ENCODE measurements at places on chromosomes 1 and 21.

- DNase-seq = no peak
These were observed 928 bp downstream of the TLCD4 start for GRCh38 chr1:95118067-95118499.

- no peak for DNase-seq
These were observed 11.4 kb downstream of the GGPS1 start for GRCh38 chr1:235339746-235340145.

GRCh38 chr21:23475281-23476219, 2131.7 kb downstream of the MRPL39 start:
- DNase-seq = no peak

- DNase-seq = no peak
These were observed 613.3 kb downstream of the PLPP3 start for GRCh38 chr1:55965981-55966461.

- no peak for DNase-seq
These were observed 109.2 kb downstream of the TNNI3K start for GRCh38 chr1:74344387-74344786.

GRCh38 chr1:44254392-44254910, 41.2 kb downstream of the DMAP1 start:
- no peak for DNase-seq

DNA sequence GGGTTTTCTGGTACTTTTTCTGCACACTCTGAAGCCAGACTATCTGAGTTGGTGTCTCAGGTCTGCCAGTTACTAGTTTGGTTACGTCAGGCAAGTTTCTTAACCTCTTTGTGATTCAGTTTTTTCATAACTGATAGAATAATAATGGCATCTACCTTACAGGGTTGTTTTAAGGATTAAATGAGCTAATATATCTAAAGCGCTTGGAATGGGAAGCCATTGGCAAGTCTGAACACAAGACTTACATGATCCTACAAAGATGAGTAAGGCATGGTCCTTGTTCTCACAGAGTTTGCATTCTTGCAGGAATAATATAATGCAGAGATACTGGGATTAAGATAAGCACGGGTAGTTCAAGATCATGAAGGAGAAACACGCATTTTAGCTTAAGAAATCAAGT, 9.2 kb upstream of the DENND2D start:
- no peak for DNase-seq

DNA sequence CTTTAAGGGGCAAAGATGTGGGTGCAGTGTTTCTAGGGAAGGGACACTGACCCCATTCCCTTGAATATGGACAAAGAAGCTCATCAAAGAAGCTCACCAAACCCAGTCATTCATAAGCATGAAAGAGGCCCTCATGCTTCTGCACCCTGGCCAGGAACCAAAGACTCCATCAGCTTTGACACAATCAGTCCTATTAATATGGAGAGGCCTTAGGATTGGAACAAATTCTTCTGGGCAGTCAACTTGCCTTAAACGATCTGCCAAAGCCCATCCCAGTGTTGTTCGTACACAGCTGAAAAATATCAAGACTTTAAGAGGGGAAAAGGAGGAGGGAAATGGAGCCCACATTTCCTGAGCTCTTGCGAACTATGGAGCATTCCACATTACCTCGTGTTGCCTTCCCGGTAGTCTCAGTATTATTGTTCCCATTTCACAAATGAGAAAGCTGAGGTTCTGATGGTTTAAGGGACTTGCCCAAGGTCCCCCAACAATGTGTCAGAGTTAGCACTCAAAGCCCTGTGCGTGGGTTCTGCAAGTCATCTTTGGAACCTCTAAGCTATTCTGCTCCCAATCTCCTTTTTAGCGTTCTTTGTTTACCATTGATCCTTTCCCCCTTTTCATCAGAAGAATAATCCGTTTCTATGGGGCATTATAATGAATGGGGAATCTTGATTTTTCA, 161.9 kb downstream of the ZBTB18 start:
- no peak for DNase-seq

DNA sequence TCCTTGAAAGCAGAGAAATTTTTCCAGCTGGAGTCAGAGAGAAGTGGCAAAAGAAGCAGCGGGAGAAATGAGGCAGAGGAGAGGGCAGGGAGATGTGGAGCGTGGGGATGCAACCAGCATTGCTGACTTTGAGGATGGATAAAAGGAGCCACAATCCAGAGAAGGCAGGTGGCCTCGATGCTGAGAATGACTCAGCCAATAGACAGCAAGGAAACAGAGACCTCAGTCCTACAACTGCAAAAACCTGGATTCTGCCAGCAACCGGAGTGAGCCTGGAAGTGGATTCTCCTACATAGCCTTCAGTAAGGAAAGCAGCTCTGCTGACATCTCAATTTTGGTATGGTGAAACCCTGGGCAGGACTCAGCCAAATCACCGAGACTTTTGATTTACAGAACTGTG, 128.9 kb upstream of the ATP1B1 start:
- DNase-seq = no peak

- no peak for DNase-seq
These were observed 29.6 kb downstream of the CLCA1 start for GRCh38 chr1:86498281-86498680.

DNA sequence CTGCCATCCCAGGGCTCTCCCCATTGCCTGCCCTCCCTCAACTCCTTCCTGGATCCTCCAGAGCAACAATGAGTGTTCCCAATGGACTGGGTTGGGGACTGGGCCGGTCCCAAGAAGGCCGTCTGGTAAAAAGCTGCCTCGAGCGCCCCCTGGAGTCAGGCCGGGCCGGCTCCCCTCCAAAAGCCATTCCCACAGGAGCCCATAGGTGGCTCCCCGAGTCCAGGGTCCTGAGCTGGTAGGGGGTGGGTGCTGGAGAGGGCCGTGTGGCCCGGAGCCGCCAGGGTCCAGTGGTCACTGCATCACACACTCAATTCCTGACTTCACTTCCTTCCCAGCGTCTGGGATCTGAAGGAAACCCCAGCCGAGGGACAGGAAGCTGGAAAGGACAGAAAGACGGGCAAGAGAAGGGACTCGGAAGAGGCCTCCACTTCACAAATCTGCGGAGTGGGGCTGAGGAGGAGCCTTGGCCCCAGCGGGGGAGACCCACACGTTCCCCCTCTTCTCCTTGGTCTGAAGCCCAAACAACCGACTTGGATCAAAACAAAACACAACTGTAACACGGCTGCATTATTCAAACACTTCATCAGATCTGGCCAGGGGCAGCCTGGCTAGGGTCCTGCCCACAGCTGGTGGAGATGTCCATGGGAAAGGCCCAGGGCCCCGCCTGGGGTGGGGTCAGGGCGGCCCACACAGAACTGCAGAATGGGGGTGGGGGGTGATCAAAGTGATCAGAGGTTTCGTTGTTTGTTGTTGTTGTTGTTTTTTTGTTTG, 10.9 kb upstream of the ALDH4A1 start:
- DNase-seq = peak; percentile 80

- DNase-seq = no peak
These were observed 68.2 kb downstream of the MAP10 start for GRCh38 chr1:232873412-232873811.

DNA sequence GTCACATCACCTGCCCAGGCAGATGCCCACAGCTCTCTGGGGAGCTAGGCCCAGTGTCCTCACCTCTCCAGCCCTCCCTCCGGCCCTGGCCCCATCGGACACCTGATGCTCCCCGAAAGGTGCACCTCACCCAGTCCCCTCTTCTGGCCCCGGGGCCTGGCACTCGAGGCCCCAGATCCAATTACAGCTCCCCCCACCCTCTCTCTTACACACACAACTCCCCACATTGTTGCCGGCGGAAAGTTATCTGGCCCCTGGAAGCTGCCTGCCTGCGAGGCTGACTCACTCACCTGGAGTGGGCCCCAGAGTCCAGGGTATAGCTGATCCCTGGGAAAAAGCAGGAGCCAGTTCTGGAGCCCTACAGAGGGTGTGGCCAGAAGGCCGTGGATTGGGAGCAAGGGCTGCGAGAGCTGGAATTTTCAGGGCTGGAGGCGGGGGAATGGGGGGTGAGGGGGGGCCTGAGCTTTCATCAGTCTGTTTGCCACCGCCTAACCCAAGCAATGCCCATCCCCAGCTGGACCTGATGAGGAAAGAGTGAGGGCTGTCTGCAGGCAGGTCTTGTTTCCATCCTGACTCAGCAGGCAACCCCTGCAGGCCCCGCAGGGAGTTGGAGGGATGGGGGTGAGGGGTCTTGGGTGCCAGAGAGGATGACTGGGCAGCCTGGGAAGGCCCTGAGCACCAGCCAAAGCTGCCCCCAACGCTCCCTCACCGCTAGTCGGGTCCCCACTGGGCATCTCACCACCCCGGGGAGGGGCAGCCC, 948 bp downstream of the FBXO2 start:
- no peak for DNase-seq

DNA sequence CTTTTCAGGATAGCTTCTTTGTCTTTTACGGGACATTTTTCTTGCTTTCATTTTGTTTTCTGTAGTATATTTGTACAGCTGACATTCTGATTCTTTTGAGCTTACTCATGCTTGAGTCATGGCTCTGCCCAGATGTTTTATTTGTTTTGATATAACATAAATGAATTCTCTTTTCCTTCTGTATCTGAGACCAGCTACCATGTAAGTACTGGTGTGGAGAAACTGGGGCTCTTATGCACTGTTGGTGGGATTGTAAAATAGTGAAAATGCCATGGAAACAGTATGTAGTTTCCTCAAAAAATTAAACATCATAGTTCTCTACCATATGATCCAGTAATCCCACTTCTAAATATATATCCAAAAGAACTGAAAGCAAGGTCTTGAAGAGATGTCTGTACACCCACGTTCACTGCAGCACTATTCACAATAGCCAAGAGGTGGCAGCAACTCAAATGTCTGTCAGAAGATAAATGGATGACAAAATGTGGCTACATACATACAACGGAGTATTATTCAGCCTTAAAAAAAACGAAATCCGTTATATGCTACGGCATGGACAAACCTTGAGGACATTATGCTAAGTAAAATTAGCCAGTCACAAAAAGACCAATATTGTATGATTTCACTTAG, 61.4 kb downstream of the EIF2B3 start:
- no peak for DNase-seq

GRCh38 chr1:205983925-205984725, 19.1 kb downstream of the RAB7B start:
- DNase-seq = peak; percentile 47

DNA sequence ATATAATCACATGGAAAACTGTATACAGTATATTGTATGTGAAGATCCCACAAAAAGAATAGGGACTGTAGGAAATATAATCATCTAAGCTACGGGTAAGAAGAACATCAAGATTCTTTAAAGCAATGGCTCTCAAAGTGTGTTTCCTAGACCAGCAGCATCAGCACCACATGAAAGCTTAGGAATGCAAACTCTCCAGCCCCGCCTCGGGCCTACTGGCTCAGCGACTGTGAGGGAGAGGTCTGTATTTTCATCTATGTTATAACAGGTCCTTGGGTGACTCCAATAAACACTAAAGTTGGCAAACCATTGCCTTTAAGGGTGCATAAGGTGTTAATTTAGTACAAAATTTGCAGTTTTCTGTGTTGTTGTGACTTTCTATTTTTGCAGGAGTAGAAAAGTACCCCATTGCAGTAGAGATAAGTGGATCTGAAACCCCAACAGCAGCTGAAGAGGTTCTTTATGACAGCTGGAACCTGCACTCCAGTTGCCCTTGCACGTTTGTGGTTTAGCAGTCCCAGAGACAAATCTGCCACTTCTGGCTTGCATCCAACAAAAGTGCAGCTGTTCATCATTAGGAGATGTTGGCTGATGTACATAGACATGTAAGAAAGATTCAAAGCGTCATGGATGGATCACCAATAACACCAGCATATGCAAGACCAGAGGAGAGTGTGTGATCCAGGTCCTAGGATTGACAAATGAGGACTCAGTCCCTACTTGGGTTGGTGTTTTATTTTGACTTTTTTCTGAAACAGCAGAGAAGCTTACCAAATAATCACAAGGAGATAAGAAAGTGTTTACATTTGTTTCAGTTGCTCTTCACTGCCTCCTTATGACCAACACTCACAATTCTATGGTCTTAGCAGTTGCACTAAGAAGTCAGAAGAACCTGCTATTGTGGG, 15.9 kb upstream of the IFNAR1 start:
- no peak for DNase-seq

- DNase-seq = no peak
These were observed 21.8 kb upstream of the HSD3B1 start for GRCh38 chr1:119485201-119485600.

- no peak for DNase-seq
These were observed 48.7 kb upstream of the EDN2 start for GRCh38 chr1:41533016-41533730.

GRCh38 chr1:101008229-101008834, 17.3 kb downstream of the DPH5 start:
- DNase-seq = no peak

- no peak for DNase-seq
These were observed 33.5 kb upstream of the PIGV start for GRCh38 chr1:26754086-26754874.

DNA sequence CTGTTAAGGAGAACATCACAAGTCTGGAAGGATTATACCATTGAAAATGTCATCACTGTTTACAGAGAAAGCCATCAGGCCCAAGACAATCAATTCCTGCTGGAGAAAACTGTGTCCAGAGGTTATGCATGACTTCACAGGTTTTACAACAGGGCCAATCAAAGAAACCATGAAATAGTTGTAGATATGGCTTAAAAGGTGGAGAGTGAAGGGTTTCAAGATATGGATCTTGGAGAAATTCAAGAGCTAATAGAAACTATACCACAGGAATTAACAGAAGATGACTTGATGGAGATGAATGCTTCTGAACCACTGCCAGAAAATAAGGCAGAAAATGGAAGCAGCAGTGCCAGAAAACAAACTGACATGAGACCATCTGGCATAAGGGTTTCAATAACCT, 30.2 kb downstream of the USP1 start:
- no peak for DNase-seq

GRCh38 chr1:174021591-174022079, 522 bp downstream of the RC3H1 start:
- no peak for DNase-seq

DNA sequence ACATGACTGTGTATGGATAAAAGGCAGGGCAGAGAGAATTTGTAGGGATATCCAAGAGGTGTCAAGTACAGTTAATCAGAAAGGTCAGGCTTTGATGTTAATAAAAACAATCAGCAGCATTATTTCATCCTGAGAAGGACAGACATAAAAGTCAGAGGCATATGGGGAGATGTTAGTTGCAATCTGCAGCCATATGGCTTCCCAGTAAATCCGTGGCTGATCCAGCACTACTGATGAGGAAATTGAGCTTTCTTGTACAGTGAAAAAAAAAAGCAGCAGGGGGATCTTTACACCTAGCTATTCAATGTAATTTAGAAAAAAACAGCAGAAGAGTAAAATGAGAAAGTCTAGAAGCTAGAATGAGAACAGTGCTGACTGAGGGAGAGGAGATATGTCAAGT, 2.2 kb upstream of the SPRR1B start:
- no peak for DNase-seq

GRCh38 chr1:67716800-67717199, 31.8 kb downstream of the GADD45A start:
- no peak for DNase-seq

- DNase-seq = peak; percentile 15
These were observed 11.7 kb downstream of the C1orf216 start for GRCh38 chr1:35706846-35707600.
